ENCODE measurements at places on chromosomes 7 and 10.

DNA sequence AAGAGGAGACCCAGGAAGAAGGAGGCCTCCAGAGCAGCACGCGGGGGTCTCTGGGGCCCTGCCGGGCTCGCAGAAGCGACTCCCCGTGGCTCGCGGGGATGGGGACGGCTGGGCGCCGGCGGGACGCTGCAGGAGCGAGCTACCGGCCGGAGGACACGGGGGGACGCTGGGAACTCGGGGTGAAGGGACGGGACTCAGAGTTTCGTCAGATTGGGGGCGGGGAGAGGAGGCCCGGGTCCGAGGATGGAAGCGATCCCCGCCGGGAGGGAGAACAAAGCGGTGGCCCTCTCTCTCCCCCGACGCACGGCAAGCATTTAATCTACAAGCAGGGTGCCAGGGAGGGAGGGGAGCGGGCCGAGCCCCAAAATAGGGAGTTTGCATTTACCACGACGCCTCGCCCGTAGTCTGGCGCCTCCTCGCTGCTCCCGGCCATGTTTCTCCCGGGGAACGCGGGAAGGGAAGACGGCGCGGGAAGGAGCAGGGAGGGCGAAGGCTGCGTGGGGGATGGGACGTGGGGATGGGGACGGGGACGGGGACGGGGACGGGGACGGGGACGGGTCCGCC, at the start of gene PRTFDC1:
PRTFDC1 (minus strand) TSS at position 464 of the 564 bp plus-strand sequence; CDS start at position 433, 31 bp downstream.
- DNase-seq, result peak; percentile 37

- DNase-seq, result no peak
Observed at GRCh38 chr10:110069502-110069982, 61.8 kb downstream of the ADD3 start.

DNA sequence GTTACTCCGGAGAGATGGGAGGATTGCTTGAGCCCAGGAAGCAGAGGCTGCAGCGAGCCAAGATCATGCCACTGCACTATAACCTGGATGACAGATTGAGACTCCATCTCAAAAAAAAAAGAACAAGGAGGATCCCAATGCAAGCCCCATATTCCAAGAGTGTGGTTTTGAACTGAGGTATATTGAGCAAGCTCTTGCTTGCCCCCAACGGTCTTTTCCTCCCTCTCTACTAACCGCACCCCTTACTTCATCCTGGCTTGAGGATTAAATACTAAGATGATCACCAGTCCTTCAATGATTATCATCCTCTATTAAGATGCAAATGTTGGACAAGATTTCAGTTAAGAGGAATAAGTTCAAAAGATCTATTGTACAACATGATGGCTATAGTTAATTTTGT, 12.5 kb upstream of the SRGN start:
- no peak for DNase-seq

DNA sequence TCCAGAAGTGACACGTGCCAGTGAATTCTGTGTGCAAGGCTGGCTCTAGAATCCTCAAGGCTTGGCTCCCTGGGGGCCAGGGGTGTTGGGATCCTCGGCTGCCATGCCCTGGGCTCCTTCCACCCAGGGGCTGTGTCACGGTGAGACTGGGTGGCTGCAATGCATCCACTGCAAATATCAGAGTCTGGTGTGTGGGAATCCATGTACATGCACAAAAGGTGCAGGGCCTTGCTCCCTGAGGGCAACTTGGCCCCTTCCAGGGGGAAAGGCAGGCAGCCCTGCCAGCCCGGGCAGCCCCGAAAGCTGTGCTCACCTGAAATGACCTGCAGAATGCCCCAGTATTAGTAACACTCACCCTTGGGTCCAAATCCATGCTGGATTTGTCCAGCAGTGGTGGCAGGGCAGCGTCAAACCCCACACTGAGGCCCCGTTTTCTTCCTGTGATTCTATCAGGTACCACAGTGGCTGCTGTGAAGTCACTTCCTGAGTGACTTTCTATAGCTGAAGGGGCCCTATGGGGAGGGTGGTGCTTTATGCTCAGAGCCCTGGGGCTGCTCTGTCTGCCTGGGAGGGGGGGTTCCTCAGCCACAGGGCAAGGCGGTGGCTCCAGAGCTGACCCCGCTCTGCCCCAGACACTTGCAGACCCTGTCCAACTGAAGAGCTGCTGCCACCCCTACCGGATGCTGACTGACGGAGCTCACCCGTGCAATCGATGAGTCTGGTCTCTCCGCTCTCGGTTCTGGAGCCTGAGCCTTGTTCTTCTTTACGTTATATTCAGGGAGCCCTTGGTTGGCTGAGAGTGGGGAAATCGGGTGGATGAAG, 317.7 kb downstream of the GLRX3 start:
- DNase-seq, result no peak

DNA sequence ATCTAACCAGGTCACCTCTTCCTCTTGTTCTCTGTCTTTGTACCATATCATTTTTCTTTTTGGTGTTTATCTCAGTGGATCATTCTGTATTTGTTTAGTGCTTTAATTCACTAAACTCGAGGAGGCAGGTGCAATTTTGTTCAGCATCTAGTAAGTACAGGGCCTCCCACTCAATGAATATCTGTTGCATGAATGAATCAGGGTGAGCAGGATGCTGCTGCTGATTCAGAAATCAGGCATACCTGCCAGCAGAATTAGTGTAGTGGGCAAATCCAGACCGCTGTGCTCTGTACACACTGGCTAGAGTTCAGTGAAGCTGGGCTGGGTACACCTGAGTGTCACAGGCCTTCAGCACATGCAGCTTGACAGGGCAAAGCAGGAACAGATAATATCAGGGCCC, 511.9 kb downstream of the SUGCT start:
- no peak for DNase-seq

GRCh38 chr7:131103997-131104396, 223.7 kb upstream of the MKLN1 start:
- DNase-seq, result no peak

GRCh38 chr7:31022726-31023125, 29.4 kb upstream of the ADCYAP1R1 start:
- no peak for DNase-seq

- no peak for DNase-seq
Observed at GRCh38 chr10:102102421-102102820, 17.7 kb downstream of the LDB1 start.

GRCh38 chr7:5210751-5211338, 20.8 kb downstream of the WIPI2 start:
- DNase-seq, result no peak

GRCh38 chr10:30887839-30888238, 143.8 kb downstream of the ZNF438 start:
- DNase-seq, result no peak

- DNase-seq, result no peak
Observed at GRCh38 chr7:155669717-155670505, 25.4 kb downstream of the RBM33 start.

- peak; percentile 59 for DNase-seq
Observed at GRCh38 chr10:73591935-73592699, 975 bp upstream of the USP54 start.

DNA sequence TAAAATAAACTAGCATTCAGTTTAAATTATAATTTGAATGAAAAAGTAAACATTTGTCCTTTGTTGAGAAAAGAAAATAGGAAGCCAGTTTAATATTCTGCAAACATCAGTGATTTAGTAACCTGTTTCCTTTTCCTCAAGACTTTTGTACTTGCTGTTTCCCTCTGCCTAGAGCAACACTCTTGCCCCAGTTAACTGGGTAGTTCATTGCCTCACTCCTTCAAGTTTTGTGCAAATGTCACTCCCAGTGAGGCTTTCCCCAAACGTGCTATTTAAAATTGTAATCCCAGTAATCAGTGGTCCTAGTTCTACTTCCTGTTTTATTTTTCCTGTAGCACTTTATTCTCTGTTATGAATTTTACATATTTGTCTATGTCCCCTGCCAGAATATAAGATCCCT, 23.8 kb downstream of the DLD start:
- no peak for DNase-seq

DNA sequence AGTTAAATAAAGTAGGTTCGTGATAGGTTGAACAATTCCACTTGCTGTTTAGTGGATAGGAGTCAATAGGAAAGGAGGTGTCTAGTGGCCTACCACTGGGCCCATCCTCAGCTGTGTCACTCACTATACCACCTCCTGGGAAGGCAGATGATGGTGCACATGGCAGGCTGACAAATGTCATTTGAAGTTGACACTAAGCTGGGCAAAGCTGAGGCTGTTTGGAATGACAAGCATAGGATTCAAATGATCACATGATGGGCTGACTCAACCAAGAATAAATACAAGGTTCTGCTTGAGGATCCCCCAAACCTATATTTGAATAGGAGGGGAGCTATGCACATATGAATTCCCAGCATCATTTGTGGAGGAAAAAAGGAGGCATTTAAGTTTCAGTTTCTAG, 489.8 kb downstream of the RPS24 start:
- DNase-seq, result no peak

DNA sequence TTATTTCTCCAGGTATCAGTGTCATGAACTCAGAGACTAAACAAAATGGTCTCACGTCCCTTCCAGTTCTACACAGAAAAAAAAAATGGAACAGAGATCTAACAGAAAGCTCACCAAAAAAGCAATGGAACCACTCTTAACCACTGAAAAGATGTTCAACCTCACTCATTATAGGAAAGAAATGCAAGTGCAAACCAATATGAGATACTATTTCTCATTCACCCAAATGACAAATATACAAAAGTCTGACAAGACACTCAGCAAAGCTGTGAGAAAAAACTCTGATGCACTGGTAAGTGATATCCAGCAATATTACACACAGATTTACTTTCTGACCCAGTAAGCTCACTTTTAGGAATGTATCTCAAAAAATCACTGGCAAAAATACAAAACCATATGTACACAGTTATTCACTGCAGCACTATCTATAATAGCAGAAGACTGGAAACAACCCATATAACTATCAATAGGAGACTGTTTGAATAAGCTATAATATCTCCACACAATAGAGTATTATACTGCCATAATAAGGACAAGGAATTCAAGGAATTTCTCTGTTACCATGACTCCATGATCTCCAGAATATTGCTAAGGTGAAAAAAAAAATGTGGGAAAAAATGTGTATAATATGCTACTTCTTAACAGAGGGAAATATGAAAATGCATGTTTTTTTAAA, 36.6 kb downstream of the ABI1 start:
- no peak for DNase-seq

DNA sequence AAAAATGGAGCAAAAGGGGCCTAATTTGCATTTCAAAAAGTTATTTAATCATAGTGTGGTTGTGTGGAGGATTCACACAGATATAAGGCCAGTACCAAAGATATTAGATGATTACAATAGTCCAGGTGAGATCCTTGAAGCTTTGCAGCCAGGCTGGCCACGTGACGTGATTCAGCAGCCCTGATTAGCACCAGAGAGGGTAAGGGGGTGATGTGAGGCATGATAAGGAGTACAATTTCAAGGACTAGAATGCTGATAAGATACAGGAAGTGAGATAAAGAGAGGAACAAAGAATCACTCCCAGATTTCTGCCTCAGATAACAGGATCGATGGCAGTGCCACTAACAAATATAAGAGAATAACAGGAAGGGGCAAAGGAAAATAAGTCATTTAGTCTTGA, 108.4 kb upstream of the PALS2 start:
- DNase-seq, result no peak

DNA sequence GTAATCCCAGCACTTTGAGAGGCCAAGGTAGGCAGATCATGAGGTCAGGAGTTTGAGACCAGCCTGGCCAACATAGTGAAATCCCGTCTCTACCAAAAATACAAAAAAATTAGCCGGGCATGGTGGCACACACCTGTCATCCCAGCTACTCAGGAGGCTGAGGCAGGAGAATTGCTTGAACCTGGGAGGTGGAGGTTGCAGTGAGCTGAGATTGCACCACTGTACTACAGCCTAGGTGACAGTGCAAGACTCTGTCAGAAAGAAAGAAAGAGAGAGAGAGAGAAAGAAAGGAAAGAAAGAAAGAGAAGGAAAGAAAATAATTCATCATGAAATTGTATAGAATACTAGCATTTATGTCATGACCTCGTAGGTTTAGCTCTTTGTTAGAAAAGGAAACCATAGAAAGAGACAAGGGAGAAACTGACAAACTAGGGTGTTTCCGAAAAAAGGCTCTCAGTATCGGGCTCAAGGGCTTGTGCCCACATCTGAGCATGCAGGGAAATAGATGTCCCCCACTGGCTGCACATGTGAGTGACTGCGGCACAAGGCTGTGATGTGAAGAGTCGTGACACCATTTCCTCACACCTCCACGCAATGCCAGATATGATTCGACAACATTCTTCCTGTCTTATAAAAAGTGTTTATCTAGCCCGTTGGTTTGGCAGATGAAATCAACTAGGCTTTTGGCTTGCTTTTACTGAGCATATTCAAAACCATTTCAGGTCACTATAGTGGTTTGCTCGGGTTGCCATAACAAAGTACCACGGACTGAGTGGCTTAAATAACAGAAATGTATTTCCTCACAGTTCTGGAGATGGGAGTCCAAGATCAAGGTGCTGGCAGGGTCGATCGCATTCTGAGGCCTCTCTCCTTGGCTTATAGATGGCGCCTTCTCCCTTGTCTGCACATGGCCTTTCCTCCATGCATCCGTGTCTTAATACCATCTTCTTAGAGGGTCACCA, 2.0 kb downstream of the SRGN start:
- peak; percentile 95 for DNase-seq

GRCh38 chr7:14376711-14377110, 387.2 kb upstream of the ETV1 start:
- DNase-seq, result no peak

DNA sequence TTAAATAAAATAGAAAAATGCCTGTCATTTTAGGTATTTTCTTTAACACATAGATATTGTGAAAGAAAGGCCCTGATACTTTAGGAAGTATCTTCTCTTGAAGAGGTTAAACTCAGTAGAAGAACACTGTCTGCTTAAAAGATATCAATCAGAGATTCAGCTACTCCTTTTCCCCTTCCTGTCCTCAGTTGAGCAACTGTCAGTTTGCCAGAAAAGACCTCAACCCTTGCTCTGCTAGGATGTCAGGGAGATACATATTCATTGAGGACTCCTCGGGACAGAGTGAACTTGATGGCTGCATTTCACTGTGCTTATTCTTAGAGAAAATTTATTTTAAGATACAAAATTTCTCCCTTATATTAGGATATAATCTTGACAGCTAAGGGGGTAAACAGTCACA, 173.6 kb upstream of the CACNA2D1 start:
- DNase-seq, result no peak

GRCh38 chr7:120920591-120921274, 29.8 kb upstream of the ING3 start:
- no peak for DNase-seq

- DNase-seq, result peak; percentile 41
Observed at GRCh38 chr10:112519133-112519761, 72.2 kb downstream of the VTI1A start.

GRCh38 chr10:93461807-93462178, 20.3 kb downstream of the MYOF start:
- no peak for DNase-seq

All from activated naive CD4-positive, alpha-beta T cell treated with anti-CD3 and anti-CD28 coated beads for 36 hours (primary cell).